ENCODE measurements at places on chromosomes 2 and 18.

- no peak for DNase-seq
Measured at GRCh38 chr2:141630407-141630930, 500.3 kb downstream of the LRP1B start.

DNA sequence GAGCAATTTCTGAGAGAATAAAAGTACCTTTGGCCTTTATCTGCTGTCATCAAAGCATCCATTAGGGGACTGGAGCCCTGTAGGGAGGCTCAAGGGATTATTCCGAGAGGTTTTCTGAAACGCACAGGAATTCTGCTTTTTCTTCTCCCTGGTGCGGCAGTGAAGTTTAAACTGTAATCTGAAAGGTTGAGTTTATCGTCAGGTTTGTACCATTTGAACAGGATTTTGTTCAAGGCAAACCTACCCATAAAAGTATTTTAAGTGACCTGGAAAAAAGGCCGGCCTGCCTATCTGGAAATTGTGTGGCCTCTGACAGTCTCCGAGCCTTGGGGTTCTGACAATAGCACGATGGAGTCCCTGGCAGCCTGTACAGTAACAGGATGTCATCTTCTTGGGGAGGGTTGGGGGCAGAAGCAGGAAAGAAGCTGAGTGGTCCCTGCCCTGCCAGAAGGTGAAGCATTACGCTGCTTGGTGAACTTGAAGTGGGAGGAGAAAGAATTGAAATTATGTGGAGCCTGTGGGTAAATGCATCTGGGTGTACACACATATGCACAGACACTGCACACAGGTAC lies 272.0 kb downstream of the CYRIA start:
- no peak for DNase-seq

- DNase-seq: no peak
Measured at GRCh38 chr2:113854208-113854607, 35.7 kb upstream of the ACTR3 start.

- DNase-seq: no peak
Measured at GRCh38 chr2:176391148-176391419, 121.8 kb downstream of the MTX2 start.

- no peak for DNase-seq
Measured at GRCh38 chr2:229888031-229888430, 33.8 kb downstream of the TRIP12 start.

All from posterior vena cava (tissue), 2 donors.